RCC 7860 (cell line): ENCODE measurements at places on chromosomes 11 and 22.

- DNase-seq = no peak
These were observed 90.8 kb upstream of the KCNQ1OT1 start for GRCh38 chr11:2790568-2790921.

DNA sequence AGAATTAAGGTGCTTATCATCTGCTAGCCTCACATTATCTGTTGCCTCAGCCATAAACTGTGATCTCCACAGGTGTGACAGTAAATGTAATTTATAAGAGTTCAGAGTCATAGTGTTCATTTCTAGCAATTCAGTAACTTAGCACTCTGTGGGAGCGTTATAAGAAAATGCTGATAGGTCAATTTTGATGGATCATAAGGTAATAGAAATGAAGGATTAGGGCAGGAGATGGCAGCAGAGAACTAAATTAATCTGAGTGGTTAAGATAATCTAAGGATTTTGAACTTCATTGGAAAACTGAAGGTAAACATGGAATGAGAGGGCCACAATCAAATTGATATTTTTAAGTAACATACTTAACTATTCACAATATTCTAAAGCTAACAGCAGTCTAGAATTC, 26.5 kb upstream of the SLC22A9 start:
- no peak for DNase-seq

DNA sequence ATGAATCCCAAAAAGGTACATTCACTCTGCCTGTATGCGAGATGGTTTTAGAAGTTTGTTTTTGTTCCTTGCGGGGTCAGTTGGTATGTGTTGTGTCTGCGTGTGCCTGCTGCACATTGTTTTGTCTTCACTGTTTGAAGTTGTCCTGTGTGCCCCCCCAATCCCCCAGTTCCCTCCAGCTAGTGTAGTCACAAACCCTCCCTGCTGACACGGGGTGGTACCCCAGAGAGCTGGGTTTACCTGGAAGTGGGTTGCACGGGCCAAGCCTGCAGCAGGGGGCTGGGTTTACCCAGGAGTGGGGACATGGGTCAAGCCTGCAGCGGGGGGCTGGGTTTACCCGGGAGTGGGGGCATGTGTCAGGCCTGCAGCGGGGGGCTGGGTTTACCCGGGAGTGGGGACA, 22.2 kb downstream of the CTTN start:
- DNase-seq = no peak

DNA sequence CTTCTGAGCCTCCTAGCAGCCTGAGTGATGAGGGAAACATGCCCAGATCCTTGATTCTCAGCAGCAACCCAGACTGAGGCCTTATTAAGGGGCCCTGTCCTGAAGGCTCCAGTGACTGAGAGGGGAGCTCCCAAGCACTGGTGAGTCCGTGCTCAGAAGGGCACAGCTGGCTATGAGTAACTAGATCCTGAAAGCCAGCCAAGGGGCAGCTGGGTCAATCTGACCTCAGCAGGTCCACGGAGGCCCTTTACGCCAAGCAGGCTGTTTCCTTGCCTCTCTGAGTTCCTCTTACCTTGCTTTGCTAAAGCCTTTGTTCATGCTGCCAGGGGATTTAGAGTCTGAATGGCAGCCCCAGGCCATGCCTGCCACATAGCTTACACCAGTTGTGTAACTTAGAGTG, 19.3 kb upstream of the MIEF1 start:
- peak; percentile 4 for DNase-seq

GRCh38 chr22:38727123-38727522, 21.4 kb downstream of the GTPBP1 start:
- no peak for DNase-seq

GRCh38 chr11:63875506-63876065, 36.7 kb downstream of the MARK2 start:
- no peak for DNase-seq

DNA sequence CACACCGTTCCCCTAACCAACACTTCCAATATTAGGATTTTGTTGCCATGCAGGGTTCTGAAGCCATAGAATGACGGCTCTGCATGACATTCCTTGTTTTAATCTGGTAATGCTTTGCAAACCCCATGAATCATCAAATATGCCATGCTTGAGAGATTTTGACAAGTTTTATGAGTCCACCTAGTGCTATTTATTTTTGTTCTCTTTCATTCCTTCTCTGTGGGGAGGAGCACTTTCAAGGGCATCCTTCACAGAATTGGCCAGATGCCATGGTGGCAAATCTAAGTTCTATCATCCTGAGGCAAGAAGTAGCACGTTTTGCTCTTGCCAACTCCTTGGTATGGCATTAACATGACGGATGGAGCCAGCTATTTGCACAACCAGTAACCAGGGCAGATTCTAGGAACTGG, 268.4 kb downstream of the FAM76B start:
- DNase-seq = peak; percentile 47

- DNase-seq = no peak
These were observed 1041.3 kb downstream of the OPCML start for GRCh38 chr11:132490978-132491377.

GRCh38 chr11:80635178-80635577, 1194.3 kb upstream of the TENM4 start:
- DNase-seq = no peak

GRCh38 chr11:60208146-60208895, 25.4 kb upstream of the MS4A6A start:
- DNase-seq = no peak

- peak; percentile 95 for DNase-seq
These were observed 20.2 kb downstream of the LIF start for GRCh38 chr22:30226192-30226832.
